H54 (cell line): ENCODE measurements at places on chromosomes 5 and 9.

GRCh38 chr9:35801328-35802128 is 10.1 kb downstream of the NPR2 start:
- DNase-seq = no peak

DNA sequence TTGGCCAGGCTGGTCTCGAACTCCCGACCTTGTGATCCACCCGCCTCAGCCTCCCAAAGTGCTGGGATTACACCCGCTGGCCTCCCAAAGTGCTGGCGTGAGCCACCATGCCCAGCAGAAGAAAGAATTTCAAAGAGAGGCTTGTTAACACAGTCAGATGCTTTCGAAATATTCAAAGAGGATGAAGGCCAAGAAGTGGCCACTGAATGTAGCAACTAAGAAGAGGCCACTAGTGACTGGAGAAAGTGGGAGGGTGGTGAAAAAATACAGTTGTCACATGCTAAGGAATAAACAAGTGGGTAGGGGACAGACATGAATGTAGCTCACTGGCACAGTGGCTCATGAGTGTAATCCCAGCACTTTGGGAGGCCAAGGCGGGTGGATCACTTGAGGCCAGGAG is 13.0 kb upstream of the TPM2 start:
- no peak for DNase-seq

DNA sequence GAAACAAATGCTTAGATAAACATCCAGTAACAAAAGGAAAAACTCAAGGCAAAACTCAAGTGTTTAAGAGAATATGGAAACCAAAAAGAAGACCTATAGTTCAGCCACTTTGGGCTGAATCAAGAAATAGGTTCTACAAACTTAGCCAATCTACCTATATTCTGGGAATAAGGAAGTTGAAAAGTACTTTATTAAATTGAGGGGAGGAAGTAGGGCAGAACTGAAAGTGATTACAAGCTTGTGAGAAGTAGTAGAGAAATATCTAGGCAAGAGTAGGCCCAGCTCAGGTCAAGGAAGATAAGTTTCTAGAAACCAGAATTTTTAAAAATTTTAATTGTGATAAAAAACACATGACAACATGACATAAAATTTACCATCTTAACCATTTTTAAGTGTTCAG is 384.8 kb upstream of the PCSK5 start:
- DNase-seq = no peak

DNA sequence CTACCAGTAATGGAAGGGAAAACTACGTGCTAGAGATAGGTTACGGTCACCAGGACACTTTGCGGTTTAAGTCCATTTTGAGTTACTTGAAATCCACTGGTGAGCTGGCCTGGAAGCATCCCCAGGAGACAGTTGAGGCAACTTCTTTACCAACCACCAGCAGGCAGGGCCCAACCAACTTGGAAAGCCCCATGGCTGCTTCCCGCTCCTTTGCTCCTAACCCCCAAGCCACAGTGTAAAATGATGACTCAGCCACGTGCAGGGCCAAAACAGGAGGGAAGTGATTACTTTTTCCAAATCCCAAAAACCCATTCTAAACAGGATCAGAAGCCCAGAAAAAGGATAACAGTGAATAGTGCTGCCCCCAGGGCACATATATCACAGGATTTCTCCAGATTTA is 87.4 kb downstream of the PAX5 start:
- DNase-seq = no peak

- DNase-seq = no peak
These were observed 155.7 kb upstream of the SH3GL2 start for GRCh38 chr9:17422994-17423680.

GRCh38 chr9:116154334-116154975 is 864 bp downstream of the PAPPA start:
- DNase-seq = no peak

DNA sequence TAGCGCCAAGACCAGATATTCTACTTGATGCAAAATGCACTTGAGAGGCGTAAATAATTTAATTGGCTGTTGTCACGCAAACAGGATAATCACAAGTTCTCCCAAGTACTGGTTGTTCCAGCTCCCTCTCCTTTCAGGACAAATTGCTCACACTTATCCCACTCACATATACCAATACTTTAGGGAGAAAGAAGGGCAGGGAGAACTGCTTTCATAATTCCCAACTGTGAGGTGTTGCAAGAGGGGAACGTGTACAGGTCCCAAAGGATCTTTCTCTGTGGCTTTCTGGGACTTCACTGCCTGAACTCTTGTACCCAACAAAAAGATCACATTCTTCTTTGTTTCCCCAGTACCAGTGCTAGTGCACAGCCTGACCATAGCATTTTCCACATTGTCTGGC is 21.5 kb upstream of the TGFBI start:
- no peak for DNase-seq

DNA sequence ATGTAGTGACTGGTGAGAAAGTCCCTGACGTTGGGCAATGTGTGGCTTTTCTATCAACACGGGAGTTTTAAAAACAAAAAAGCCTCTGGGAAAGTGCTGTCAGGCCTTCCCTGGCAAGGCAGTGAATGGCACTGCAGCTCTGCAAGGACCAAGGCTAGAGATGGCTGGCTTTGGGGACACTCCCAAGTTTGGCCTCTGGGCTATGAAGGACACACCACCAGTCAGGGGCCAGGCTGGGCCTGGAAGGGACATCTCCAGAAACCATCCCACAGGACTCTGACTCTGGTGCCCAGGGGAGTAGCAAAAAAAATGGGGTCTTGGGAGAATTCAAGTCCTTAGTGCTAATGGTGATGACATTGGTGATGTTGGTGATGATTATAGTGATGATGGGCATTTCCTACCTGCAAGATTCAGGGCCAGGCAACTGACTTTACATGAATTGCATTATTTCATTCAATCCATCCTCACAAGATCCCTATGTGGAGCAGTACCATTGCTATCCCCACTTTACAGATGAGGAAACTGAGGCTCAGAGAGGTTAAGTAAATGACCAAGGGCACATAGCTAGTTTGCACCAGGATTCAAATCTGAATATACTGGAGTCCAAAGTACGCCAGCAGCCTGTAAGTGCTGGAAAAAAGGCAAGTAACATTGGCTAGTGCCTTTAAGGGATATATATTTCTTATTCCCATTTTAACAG is 2.6 kb upstream of the PPARGC1B start:
- no peak for DNase-seq

DNA sequence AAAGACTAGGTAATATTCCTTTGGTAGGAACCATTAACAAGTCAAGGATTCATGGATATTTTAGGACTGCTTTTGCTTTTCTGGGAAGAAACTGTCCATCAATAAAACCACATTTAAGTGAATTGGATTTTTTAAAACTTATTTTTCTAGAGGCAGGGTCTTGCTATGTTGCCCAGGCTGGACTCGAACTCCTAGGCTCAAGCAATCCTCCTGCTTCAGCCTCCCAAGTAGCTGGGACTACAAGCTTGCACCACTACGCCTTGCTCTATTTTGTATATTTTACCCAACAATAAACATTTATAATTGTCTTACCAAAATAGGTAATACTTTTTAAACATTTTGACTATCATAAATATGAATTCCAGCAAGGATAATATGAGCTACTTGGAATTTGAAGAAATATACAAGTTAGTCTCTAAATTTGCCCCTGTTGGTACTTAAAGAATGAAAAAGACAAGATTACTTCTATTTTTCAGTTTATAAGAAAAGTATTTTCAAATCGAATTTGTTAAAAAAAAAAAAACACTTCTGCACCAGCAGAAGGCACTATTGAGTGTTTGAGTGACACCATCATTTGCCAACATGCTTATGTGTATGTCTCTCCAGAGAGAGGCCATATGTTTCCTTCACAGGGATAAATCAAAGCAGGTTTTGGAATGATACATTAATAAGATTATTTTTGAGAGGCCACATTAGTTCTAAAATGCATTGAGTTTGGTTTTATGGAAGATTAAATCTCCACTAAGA is 60.0 kb upstream of the CARTPT start:
- no peak for DNase-seq
